CD8-positive, alpha-beta memory T cell (primary cell): ENCODE measurements at places on chromosomes 7 and 10. TPM values are rescaled to one million over a fixed set of nuclear protein-coding genes. Genes with fewer than 3 reads are reported as not detected.

Gene UNC5B
- total RNA-seq, result 0.13 TPM

GRCh38 chr7:13826752-13827151 lies 162.7 kb downstream of the ETV1 start:
- no peak for DNase-seq

- no peak for DNase-seq
Observed at GRCh38 chr7:23335136-23335535, 36.0 kb downstream of the MALSU1 start.

Gene MAGI2
- total RNA-seq, result 0.33 TPM

DNA sequence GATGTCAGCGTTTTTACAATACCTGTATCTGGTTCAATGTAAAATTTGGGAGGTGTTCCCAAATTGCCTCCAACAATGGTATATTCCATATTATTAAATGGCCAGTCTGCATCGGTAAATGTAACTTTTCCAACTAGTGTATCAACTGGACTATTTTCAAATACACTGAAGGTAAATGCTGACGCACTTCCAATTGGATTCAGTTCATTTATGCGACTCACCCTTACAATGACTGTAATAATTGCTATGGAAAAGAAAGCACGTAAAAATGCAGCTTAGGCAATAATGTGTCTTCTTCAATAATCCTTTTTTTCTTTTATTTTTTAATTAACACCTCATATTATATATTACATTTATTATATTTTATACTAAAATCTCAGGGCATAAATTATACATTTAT lies 209.1 kb downstream of the HGF start:
- no peak for DNase-seq

- no peak for DNase-seq
Observed at GRCh38 chr10:21889477-21890275, 113.9 kb downstream of the DNAJC1 start.

DNA sequence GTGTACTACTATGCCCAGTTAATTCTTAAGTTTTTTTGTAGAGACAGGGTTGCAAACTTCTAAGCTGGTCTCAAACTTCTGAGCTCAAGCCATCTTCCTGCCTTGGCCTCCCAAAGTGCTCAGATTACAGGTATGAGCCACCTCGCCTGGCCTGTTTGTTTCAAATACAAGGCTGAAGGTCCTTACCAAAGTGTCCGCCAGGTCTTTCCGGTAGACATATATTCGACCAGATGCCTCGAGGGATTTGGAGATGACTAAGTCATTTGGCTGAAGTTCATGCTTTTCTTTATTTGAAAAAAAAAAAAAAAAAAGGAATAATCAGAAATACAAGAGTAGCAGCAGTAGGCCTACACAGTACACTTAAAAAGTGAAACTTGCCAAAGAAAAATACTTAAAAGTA lies 204.5 kb upstream of the CDCA7L start:
- DNase-seq, result no peak

DNA sequence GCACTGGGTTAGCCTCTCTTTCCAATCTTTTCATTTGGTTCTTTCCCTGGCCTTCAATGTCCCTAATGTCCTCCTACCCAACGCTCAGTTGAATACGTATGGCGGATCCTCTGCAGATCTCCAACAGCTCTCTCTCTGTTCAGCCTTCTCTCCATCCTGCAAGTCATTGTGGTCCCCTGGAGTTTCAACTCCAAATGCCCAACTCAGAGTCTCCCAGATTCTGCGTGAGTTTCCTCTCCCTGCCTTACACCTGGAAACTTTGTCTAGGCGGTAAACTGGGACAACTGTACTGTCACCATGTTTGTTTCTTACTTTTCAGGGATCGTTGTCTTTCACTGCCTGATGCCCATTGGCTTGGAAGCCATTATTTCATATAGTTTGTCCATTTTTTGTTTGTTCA lies 273.1 kb downstream of the TNS3 start:
- no peak for DNase-seq

- DNase-seq, result no peak
Observed at GRCh38 chr10:75074711-75075445, 36.6 kb upstream of the SAMD8 start.

Gene GPR37
- total RNA-seq, result not detected

DNA sequence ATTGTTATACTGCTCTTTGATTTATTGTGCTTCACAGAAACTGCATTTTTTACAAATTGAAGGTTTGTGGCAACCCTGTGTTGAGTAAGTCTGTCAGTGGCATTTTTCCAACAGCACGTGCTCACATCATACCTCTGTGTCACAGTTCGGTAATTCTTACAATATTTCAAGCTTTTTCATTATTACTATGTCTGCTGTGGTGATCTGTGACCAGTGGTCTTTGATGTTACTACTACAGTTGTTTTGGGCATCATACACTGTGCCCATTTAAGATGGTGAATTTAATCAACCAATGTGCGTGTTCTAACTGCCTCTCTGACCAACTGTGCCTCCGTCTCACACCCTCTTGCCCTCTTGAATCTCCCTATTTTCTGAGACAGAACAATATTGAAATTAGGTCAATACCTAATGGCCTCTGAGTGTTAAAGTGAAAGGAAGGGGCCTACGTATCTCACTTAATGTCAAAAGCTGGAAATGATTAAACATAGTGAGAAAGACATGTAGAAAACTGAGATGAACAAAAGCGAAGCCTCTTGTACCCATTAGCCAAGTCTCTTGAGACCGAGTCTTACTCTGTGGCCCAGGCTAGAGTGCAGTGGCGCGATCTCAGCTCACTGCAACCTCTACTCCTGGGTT lies 20.2 kb upstream of the ASL start:
- DNase-seq, result no peak

GRCh38 chr10:104622175-104622574 lies 18.9 kb upstream of the SORCS3 start:
- no peak for DNase-seq

DNA sequence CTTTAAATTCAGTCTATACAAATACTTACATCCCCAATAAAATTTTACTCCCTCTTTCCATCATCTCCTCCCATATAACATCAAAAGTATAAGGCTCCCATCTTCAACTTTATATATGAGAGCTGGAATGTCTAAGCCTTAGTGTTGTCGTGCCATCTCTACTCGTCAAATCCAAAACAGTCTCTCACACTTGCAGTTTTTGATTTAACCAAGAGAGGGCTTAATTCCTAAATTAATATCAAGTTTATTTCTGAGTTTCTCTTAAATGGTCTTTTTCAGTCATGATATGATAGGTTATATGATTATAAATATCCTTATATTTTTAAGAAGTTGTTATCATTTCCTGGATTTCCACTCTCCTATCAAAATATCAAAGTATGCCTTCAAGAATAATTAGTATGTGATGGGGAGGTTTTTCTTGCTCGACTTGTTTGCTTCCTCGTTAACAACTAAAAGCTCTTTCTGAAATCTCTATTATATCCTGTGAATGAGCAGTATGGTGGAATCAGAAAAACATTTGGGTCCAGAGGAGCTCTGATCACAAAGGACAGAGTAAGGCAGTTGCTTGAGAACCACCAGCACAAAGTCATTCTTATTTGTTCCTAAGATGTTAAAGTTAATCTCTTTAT lies 12.5 kb upstream of the LIPK start:
- no peak for DNase-seq

Gene RSBN1L
- 23.4 TPM for total RNA-seq

Gene GIMAP2
- total RNA-seq, result 42.9 TPM

DNA sequence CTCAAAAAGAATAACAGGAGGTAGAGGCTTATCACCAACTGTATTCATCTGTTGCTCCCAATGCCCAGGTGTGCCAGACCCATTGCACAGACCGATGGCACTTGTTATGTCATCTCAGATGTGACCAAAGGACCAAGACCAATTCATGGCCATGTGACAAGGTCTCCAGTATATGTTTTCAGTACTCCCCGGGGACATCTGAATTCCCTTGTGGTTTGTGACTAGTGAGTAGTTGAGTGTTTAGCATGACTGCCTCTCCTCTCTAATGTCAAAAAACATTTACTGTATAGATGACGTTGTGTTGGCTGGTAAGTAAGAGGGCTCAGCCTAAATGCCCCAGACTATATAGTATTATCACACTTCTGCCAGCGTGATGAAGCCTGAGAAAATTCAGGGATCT lies 202.1 kb upstream of the SMIM30 start:
- DNase-seq, result no peak

Gene AFAP1L2
- 2.5 TPM for total RNA-seq

Gene EBLN1
- total RNA-seq, result not detected

DNA sequence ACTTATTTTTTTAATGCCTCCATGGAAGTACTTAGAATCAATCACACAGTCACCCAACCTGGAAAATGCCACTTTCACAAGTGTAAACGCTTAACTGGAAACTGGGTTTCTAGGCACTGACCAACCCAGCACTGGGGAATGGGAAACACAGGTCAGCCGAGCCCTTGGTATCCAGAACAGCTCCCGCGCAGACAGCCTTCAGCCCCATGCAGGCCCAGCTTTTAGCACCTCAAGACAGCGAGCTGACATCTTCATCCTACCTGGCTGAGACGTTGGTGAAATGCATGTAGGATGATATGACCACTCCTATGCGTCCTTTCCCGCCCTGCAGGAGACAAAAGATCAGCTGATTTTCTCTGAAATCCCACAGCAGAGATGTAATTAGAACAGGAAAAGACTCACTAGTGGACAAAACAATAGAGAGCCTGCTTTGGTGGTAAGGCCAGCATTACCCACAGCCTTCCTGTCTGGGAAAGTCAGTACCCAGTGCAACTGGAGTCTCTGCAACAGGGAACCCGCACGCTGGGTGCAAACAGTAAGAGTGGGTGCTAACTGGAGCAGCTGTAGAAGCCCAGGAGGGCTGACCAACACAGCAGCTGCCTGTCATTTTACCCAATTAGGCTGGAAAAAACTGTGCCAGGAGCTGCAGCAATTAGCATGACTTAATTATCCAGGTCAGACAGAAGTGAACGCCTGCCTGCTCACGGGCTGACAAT lies 153.7 kb downstream of the TNS3 start:
- no peak for DNase-seq

Gene C1QL3
- total RNA-seq, result 0.18 TPM
